Kidney epithelial cell (primary cell): ENCODE measurements at places on chromosomes 7 and 10.
A peak's percentile ranks its signal among the peaks of the same experiment; 100 is the strongest.

GRCh38 chr10:132886211-132887099 is 55.9 kb downstream of the CFAP46 start:
- DNase-seq = no peak

- no peak for DNase-seq
These were observed 1601.9 kb downstream of the REEP3 start for GRCh38 chr10:65123120-65123519.

GRCh38 chr7:149495785-149496641 is 1.6 kb downstream of the ZNF746 start:
- DNase-seq = peak; percentile 21

GRCh38 chr7:118183428-118183785 is 557 bp upstream of the LSM8 start:
- no peak for DNase-seq

DNA sequence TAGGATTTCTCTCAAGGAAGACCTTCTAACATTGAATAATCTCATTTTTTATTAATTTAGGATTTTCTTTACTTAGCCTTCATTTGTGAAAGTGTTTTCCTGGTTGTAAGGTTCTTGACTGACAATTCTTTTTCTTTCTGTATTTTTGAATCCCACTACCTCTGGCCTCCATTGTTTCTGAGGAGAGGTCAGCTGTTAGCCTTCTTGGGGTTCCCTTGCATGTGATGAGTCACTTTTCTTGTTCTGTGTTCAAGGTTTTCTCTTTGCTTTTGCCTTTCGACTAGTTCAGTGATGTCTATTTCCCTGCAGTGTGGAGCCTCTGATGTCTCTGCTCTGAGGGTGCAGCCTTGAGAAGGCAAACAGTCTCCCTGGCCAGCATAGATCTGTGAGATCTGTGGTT is 304.1 kb upstream of the ZNF32 start:
- no peak for DNase-seq

- no peak for DNase-seq
These were observed 275.4 kb upstream of the PFKP start for GRCh38 chr10:2791774-2792443.

GRCh38 chr7:988426-988911 is 5.5 kb downstream of the CYP2W1 start:
- no peak for DNase-seq

DNA sequence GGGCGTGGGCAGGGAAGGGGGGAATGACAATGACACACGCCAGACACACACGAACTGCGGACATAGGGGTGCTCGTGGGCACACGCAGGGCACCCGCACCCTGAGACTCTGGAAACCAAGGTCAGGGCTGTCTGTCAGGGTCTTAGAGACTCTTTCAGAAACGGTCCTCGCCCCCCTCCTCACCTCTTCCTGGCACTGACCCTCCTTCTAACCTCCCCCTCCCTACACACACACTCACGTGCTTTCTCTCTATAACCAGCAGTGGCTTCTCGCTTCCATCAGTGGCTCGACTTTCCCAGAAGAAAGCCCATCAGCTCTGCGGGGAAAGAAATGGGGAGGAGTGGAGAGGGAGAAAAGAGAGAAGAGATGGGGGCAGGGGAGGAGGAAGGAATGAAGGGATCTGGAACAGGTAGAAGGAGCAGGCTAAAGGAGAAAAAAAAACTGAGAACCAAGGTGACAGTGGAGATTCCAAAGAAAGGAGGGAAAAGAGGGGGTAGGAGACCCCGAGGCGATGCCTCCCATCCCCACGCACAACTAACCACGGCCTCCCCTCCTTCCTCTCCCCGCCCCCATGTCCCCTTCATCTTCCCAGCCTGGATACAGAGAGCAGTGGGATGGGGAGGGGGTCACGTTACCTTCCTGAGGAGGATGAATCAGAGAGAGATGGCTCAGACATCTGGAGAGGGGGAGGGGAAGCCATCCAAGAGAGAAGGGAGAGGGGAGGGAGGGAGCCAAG is 1.7 kb upstream of the VGF start:
- no peak for DNase-seq

DNA sequence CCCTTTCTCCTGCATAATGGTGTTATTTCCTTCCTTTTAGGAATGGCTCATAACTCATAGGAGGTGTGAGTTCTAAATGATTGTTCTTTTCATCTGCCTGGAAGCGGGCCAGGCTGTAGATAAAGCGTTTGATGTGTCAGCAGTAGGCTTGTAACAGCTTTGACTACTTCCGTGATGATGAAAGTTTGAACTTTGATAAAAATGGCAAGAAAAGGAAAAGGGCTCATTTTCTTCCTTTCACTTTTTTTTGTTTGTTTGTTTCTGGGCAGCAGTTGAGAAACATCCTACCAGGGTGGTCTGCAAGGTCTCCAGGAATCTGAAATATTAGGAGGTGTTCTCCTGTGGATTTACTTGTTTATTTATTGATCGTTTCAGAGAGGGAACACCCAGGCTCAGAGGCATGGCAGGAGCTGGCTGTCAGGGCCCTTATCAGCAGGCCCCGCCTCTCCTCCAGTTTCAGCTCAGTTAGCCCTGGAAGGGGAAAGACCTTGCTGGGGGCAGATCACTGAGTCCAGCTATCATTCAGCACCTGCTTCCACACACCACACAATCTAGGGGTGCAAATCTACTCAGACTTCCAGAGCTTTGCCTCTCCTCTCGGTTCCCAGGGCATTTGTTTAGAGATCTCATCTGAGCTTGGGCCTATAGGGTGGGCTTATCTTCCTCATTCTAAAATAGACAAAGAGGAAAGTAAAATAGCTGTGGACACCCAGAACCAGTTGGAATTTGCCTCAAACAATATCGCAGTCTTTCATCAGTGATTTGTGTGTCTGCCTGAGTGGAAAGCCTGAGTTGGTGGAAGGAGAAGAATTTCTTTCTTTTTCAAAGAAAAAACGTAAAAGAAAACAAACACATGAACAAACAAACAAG is 130.9 kb downstream of the BMPER start:
- no peak for DNase-seq

- DNase-seq = no peak
These were observed 37.9 kb downstream of the GRK5 start for GRCh38 chr10:119245272-119245671.

DNA sequence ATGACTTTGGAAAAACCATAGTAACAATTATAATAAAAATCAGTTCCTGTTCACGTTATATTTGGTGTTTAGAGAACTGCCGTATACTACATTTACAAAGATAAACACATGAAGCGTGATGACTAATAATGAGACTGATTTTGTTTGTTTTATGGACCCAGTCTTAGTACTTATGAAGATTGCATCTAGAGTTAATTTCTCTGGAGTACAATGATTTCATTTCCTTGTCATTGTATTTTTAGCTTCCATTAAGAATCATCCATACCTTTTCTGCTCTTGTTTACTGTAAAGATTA is 2.9 kb downstream of the RBM20 start:
- DNase-seq = no peak

- no peak for DNase-seq
These were observed 41.4 kb downstream of the EXOC4 start for GRCh38 chr7:133294234-133294633.

GRCh38 chr10:21230219-21230618 is 295.3 kb downstream of the SKIDA1 start:
- no peak for DNase-seq

- DNase-seq = no peak
These were observed 11.9 kb upstream of the COL1A2 start for GRCh38 chr7:94382746-94383145.

DNA sequence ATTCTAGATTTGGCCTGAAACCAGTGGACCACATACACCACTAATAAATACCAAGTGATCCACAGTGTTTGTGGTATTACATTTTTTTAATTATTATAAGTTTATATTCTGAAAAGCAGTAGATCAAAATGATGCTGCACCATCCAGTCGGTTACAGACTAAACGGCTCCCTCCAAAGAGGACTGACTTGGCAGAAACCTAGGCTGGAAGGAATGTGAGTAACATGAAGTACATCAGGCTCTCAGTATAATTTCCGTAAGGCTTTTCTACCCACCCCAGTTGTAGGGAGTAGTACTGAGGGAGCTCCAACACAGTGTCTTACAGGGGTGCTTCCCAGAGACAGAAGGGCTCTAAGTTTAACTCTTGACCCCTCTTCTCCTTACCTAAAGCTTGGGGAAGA is 119.5 kb downstream of the TRRAP start:
- no peak for DNase-seq

GRCh38 chr7:1819259-1819841 is 149.3 kb downstream of the ELFN1 start:
- no peak for DNase-seq

- no peak for DNase-seq
These were observed 160.8 kb downstream of the PKD1L1 start for GRCh38 chr7:47787249-47788069.

DNA sequence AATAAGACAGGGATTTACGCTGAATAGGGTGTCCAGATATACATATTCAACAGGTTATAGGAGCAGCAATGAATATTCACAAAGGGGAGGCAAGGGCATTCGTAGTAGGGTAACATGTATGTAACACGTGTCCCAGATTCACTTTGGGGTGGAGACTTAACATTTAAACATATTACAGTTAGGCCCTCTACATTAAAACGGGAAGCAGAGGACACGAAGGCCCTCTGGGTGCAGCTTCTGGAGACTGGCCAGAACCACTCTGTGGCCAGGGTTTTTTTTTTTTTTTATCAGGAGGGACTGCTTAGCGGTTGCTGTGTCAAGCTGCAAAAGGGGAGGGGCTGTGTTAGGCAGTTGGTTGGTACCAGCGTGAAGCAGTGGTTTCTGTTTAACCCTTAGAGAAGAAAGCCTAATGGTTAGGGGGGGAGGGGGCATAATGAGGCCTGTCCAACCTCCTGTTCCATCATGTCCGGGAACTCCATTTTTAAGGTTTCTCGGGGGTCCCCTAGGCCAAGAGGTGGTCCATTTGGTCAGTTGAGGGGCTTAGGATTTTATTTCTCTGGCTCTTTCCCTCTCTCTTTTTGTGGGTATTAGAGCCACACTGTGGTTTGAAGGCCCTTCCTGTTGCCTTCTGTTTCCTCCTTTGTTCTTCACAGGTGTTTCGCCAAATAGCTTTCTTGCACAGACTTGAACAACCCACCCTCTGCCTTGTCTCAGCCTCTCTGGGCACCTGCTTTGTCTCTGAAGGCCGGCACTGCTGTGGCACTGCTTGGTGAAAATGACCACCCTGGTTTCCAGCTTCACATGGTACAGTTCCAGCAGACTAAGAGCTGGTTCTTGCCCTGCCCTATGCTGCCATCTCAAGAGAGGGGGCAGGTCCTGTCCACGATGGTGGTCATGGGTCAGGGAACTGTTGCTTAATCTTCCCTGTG is 26.4 kb downstream of the PRF1 start:
- DNase-seq = peak; percentile 77

DNA sequence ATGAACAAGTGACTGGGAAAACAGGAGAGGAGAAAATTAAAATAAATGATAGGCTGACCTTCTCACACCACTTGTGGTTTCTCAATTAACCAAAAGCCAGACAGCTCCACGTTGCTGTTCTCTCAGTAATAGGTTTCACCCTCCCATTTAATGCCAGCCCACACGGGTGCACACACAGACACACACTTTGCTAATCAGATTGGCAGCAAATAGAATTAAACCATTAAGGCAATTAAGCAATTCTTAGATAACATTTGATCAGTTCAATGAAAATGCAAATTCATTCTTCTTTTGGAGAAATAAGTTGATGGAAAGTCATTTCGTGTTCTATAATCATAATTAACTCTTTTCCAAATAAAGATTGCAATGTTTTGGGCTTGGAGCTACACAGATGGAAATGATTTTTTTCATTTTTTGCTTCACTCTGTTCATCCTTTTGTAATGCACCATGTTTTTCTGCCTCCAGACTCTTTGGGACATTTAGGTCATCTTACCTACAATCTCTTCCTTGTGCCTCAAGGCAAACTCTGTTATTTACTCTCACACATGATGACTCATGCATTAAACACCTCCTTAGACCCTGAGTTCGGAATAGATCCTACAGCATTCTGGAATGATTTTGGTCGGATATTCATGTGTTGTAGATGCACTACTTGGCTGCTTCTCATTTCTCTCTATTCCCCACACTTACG is 700.7 kb downstream of the AUTS2 start:
- DNase-seq = no peak

DNA sequence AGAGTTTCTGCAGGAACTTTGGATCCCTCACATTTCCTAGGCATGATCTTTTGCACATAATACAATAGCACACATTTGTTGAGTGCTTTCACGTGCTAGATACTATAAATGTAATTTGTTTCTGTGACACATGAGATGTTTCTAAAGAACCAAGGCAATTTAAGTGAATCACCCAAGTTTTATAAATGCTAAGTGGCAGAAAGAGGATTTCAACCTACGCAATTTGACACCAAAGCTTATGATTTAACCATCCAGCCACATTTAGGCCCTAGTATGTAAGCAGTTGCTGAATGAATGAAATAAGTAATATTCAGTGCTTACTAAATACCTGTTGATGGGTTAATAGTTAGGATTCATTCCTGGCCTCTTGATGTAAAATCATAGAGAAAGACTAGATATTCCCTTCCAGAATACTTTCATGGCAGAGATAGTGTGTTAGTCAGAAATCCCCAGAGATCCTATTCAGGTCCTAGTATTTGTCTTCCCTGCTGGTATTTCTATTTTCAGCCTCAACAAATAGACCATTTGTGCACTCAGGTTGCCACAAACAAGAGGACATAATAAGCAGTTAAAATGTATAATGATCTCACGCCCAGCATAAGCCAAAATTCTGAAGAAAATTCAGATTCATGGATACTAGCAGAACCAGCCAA is 572.6 kb downstream of the IPMK start:
- DNase-seq = no peak

DNA sequence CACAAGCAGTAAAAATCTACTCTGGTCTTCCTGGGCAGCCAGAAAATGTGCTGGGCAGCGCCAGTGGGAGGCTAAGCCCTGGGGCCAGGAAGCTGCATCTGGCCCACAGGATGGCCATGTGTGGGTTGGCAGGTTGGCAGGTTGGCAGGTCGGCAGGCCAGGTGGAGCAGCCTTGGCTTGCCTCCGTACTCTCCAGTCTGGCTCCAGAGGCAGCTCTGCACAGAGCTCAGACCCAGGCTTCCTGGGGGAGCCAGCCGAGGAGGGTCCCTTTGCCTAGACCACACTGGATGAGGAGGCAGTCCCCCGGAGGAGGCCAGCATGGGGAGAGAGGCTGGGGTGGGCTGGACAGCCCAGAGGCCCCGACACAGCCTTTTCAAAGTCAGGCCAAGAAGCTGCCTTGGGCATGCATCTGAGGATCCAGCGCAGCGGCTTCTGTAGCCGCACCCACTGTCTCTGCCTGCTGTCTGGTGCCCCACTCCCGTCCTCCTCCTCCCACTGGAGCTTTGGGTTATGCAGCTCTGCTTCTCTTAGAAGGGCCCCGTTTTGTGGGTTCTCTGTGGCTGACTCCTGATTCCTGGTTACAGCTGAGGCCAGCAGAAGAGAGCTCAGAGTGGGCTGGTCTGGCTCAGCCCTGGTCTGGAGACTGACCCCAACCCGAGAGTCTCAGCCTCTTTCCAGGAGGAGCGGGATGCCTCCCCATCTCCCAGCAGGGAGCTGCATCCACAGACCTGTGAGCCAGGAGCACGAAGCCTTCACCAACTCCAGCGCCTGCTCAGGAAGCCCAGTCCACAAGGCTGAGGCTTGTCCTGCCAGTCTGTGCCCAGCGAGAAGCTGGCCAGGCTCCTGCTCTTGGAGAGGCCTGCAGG is 44.6 kb downstream of the CFAP46 start:
- no peak for DNase-seq
